ENCODE measurements at places on chromosomes 13 and 19.

- DNase-seq, result no peak
Measured at GRCh38 chr13:112253631-112254030, 122.5 kb upstream of the SPACA7 start.

DNA sequence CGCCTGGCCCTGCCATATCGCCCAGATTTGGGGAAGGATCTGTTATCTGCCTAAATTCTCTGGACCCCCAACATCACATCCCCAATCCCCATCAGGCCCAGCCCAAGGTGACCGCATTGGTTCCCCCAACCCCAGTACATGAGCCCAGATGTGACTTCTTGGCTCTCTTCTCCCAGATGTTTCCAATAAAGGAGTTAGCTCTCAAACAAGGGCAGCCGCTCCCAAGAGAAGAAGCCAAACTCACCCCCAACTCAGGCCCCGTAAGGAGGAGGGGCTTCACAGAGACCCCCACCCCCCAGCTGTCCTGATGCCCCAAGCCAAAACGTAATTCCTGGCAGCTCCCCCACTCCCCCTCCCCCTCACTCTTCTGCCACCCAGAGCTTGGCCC, 6.9 kb downstream of the FBN3 start:
- DNase-seq, result no peak

- DNase-seq, result peak; percentile 78
Measured at GRCh38 chr13:30846311-30846710, 59.8 kb upstream of the MEDAG start.

GRCh38 chr19:16637535-16637934, 9.5 kb upstream of the MED26 start:
- DNase-seq, result no peak

DNA sequence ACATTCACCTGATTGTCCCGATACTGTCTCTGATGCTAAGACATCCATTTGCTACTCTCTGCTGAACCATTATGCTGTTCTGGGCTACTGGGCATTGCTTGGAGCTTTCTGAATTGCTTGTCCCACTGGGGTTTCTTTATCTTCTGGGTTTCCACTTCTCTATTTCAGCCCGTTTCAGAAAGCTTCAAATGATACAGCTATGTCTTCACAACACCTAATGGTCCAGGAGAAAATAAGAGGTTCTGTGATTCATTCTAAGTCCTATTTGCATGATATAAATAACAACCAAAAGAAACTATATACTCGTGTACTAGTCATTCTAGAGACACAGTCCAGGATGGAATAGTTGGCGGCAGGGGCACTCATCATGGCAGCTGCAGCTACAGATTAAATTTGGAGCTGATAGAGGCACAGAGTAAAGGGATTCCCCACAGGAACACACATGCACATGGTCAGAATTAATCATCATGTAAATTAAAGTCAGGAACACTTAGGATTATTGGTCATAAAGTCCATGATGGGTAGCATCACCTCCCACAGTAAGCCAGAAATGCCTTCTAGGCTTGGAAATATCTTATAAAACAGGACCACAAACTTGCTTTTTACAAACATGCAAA, 33.3 kb upstream of the SCEL start:
- DNase-seq, result no peak

GRCh38 chr13:70789751-70790150, 681.5 kb upstream of the KLHL1 start:
- DNase-seq, result peak; percentile 6

DNA sequence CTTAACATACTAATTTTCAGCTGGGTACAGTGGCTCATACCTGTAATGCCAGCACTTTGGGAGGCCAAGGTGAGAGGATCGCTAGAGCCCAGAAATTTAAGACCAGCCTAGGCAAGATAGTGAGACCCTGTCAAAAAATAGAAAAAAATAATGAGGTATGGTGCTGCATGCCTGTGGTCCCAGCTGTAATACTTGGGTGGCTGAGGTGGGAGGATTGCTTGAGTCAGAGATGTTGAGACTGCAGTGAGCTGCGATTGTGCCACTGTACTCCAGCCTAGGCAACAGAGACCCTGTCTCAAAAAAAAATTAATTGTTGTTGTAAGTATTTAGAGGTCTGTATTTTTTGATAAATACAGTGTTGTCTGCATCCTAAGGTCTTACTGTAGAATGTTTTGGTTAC, 66.8 kb downstream of the FNDC3A start:
- peak; percentile 72 for DNase-seq

DNA sequence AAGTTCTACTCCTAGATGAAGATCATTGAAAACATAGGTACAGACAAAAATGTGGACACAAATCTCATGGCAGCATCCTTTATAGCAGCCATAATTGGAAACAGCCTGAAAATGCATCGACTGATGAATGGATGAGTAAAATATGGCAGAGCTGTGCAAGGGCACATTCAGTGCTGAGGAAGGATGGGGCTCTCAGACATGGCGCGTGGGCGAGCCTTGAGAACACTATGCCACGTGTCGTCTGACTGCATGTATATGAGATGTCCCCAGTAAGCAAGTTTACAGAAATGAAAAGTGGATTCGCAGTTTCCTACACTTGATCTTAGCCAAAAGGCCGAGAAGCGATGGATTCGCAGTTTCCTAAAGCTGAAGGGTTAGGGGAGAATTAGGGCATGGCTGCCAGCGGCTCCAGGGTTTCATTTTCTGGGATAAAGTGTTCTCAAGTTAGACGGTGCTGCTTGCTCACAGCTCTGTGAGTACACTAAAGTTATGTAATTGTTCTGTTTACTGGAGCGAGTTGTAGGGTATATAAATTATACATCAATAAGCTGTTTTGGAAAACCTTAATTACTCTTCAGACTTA, 78.0 kb downstream of the RAB20 start:
- DNase-seq, result no peak

DNA sequence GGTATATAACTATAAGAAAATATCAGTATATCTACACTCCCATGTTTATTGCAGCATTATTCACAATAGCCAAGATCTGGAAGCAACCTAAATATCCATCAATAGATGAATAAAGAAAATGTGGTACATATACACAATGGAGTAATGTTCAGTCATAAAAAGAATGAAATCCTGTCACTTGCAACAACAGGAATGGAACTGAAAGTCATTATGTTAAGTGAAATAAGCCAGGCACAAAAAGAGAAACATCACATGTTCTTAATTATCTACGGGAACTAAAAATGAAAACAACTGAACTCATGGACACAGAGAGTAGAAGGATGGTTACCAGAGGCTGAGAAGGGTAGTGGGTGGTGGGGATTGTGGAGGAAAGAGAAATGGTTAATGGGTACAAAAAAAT, 665.2 kb downstream of the TBC1D4 start:
- DNase-seq, result no peak

All from iris pigment epithelial cell (primary cell).